ENCODE measurements at places on chromosomes 1 and 21.

DNA sequence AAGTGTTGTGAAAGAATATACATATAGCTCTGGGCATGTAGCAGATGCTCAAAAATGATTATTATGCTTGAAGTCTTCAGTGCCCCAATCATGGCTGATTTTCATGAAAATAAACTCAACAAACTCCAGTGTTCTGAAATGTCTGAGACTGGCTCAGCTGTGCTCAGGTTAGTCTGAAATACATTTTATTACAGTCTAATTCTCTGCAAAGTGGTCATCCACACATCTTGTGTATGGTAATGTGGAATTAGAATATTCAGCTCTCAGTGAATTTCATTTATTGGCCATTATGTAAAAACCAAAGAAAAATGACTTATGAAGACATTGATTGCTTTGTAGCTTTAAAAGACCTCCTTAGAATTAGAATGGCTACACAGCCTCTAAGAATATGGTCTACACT lies 109.9 kb downstream of the DISC1 start:
- no peak for DNase-seq

DNA sequence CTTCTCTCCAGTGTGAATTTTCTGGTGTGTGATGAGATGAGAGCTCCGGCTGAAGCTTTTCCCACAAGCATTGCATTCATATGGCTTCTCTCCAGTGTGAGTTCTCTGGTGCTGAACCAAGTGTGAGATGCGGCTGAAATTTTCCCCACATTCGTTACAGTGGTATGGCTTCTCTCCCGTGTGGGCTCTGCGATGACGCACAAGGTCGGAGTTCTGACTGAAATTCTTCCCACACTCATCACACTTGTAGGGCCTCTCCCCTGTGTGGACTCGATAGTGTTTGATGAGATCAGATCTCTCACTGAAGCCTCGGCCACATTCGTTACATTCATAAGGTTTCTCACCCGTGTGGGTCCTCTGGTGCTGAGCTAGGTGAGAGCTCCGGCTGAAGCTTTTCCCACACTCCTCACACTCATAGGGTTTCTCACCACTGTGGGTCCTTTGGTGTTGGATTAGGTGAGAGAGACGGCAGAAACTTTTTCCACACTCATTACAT lies 7.4 kb downstream of the ZNF436 start:
- no peak for DNase-seq

- no peak for DNase-seq
Measured at GRCh38 chr1:47843059-47843458, 154.1 kb downstream of the TRABD2B start.

GRCh38 chr1:31797216-31797615 lies 18.6 kb downstream of the SPOCD1 start:
- DNase-seq, result no peak

GRCh38 chr1:246971969-246972368 lies 35.9 kb downstream of the ZNF695 start:
- no peak for DNase-seq

All from amniotic stem cell (primary cell).